ENCODE measurements at places on chromosomes 7 and 10.

DNA sequence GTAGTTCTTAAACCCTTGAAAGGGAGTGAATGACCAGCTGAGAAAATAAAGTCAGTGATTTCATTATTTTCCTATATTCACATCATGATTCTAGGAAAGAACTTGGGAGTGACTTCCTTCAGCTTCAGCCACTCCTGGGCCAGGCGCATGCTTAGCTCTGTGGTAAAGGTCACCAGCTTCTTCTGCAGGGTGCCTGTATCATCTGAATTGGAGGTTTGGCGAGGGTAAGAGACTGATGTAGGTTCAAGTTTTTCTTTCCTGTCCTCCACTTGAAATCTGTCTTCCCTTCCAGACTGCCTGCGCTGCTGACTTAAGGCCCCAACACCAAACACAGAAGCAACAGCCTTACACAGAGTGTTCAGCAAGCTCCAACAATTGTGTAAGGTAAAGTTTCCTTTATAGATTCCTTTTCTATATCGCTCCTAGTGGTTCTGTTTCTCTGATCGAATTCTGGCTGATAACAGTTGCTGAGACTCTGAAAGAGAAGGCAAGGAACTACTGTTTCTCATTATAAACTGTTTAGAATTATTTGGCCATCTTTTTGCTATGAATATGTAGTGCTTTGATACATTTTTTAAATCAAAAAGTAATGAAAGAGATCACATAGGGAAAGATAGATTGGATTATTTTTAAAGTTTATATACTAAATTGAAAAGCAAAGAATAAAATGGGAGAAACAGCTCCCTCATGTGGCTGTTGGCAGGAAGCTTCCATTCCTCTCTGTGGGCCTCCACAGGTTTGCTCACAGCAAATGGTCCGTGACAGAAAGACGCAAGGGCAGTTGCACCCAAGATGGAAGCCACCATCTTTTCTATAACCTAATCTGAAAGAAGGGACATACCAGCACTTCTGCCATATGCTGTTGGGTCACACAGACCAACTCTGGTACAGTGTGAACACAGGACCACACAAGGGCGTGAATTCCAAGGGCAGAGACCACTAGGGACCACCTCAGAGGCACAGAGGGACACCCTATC is 14.0 kb downstream of the GATAD1 start:
- DNase-seq = no peak

DNA sequence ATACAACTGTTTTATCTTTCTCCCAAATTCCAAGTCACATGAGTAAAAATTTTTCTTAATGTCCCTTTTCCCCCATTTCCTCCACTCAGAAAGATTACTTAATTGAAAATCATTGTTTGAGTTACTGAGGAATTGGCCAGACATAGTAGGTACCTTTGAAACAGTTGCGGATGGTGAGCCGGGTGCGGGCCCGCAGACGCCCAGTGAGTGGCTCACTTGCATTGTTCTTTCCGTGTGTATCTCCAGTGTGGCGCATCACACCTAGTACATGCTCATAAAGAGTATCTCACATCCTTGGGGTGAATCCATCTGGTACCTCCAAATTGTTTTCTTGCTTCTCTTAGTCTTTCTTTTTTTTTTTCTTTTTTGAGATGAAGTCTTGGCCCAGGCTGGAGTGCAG is 14.3 kb downstream of the TRRAP start:
- DNase-seq = no peak

DNA sequence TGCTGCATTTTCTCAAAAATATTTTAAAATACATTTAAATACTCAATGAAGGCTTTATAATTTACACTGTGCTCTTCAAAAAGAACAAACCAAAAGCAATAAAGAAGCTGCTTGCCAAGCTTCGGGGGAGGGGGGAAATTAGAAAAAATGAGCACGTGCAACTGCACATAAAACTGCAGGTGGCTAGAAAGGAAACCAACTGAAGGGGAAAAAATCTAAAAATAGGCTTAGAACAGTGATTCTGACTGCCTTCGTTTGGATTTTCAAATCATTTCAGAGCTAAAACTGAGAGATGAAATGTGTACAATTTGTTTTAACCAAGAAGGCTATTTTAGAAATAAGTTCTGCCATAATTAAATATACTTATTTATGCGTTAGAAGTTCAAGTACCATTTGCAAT is 61.4 kb downstream of the ABI1 start:
- peak; percentile 21 for DNase-seq

- no peak for DNase-seq
These were observed 264.9 kb downstream of the SKIDA1 start for GRCh38 chr10:21260506-21261149.

DNA sequence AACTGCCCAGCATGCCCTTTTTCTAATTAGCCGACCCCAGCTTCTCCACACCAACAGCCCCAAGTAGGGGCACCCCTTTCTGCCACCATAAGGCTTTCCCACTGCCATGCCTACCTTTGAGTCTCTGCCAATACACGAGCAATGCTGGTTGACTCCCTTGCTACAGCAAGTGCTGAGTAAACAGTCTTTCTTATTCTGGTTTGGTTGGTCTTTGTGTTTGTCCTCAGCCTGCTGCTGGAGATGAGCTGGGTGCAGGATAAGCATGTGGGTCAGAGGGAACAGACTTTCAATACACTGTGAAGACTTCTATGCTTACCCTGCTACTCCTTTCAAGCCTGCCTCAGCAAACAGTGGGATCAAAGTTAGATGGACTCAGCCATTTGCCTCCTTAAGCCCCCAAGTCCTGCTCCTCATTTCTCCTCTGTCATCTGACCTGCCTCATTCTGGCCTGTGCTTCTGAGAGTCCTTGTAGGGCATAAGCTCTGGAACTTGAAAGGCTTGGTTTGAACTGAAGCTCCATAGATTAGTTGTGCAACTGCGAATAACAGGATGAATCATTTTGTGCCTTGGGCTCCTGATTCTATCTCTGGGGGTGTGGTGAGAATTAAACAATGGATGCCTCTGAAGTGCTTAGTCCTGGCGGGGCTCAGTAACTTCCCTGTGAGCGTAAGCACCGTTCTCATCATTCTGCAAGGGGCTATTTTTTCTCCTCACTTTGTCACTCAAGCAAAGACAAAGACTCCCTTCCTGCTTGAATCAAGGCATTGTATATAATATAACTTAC is 533.8 kb upstream of the DPP6 start:
- DNase-seq = no peak

DNA sequence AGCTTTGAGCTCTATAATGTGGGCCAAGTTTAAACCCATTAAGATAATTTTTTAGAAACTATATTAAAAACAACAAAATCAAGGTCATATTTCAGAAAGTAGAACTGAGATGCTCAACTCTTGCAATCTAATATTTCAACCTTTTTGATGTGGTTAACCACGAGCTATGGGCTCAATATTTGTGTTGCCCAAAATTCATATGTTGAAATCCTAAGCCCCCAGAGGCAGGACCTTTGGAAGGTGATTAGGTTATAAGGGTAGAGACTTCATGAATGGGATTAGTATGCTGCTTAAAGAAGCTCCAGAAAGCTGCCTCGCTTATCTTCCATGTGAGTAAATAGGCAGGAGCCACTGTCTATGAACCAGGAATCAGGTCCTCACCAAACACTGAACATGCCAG is 284.4 kb downstream of the CRPPA start:
- no peak for DNase-seq

DNA sequence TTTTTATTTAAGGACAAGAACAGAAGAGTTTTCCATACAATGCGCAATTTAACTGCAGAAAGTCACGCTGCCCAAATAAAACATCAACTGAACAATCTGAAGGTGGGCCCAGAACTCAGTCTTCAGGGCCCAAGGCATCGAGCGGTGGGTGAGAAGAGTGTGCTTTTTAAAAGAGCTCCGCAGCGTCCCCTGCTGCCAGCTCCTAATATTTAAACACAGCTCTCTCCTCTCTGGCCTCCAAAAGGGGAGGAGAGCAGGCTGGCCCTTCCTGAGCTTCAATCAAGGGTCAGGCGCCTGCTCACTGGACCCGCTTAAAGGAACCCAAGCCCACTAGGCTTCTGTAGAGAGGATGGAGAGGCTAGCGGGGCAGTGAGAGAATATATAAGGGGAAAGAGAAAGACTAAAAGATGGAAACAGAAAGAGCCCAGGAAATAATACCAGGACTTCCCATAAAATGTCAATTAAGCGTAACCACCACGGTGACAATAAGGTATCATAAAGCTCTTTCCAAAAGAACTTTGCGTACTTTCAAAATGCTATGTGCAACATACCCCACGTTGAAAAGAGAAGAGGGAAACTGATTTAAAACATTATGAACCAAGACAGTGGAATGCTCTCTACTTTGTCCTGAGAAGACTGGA is 2.8 kb downstream of the FAM53B start:
- peak; percentile 84 for DNase-seq

DNA sequence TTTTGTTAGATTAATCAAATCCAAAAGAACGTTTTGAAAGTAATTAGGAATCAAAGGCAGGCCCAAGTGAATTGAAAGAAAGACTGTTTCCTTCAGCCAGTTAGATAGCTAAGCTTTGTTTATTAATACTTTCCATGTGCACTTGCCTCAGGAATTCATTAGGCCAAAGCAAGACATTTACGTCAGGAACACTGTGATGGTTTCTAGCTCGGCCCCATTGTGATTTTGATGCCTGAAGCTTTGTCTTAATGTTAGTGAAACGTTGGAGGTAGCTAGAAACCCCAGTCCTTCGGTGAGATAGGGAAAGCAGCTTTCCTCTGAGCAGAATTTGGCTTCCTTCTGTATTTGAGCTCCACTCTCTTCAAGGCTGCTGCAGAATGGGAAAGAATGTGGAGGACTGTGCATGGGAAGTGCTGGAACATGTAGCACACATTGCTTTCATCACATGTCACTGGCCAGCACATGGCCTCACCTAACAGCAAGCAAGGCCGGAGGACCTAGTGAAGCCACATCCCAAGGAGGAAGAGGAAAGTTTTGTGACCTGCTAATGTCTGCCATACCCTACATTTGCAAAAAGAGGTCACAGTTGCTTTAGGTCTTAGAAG is 64.1 kb downstream of the PCGF5 start:
- no peak for DNase-seq

DNA sequence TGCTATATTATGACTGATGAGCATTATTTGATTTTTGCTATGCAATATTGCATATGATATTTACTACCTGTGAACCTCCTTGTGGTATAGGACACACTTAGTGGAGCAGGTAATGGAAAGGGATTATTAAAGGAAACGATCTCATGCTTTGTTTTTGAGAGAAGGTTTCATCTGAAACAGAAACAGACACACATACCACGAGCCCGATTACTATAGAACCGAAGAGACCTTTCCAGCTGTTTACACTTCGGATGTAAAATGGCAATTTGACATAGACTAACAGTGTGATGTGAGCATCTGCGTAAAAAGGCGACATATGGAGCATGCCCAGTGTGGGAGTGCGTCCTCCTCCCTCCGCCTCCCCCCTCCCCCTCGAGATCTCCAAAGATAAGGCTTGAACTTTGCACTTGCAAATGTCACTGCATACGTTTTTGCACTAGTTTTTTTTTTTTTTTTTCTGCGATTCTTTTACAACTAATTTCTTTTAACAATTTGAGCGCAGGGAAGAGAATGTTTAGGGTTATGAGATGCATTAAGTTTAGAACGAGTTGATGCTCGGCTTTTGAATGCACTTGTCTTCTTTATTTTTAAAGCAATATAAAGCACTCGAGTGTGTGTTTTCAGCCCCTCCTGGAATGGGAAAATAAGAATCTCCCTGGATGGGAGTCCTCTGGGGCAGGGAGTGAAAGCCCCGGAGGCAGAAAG is 251.0 kb downstream of the NSUN6 start:
- peak; percentile 36 for DNase-seq

DNA sequence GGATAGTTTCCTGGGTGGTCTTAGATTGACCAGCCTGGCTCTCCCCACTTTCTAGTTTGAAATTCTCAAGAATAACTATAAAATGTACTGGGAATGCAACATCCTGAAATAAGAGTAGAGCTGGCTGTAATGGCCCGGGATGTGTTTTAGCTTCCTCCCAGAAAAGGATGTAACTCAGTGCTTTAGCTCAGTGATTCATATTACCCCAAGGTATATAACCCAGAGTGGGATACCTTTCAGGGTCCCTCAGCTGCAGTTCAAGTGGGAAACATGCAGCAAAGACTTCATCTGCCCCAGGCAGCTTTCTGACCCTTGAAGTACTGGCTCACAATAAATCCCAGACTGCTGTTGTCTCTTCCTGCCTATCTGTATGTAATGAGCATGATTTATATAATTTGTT is 666.7 kb upstream of the KCND2 start:
- DNase-seq = no peak

GRCh38 chr7:20141666-20142065 is 75.5 kb downstream of the MACC1 start:
- DNase-seq = no peak

DNA sequence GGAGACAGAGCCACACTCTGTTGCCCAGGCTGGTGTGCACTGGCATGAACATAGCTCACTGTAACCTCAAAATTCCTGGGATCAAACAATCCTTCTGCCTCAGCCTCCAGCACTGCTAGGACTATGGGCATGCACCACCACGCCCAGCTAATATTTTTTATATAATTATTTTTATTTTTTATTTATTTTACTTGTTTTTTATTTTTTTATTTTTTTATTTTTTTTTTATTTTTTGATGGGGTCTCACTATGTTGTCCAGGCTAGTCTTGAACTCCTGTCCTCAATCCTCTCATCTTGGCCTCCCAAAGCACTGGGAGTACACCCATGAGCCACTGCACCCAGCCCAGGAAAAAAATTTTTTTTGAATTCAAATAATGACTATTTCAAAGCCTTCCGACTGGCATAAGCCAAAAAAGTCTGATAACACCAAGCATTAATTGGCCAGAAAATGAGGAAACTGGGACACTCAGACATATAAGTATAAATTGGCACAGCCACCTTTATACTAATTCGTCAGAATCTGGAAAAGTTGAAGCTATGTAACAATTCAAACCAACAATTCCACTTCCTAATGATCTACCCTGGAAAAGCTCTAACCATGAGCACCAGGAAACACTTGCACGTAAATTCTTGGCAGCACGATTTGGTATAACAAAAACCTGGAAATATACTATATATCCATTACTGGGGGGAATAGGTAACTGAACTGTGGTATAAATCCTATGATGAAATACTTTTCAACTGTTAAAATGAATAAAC is 6.3 kb downstream of the ZC3HAV1 start:
- DNase-seq = no peak

- no peak for DNase-seq
These were observed 13.8 kb upstream of the AKR1B1 start for GRCh38 chr7:134472572-134473244.

Measured in anterior cingulate cortex (tissue), 58 donors.